ENCODE measurements at places on chromosomes 3 and 15. TPM values are rescaled to one million over a fixed set of nuclear protein-coding genes. Genes with fewer than 3 reads are reported as not detected.

GRCh38 chr15:25693321-25694238 lies 169.5 kb downstream of the ATP10A start:
- peak; percentile 41 for DNase-seq

DNA sequence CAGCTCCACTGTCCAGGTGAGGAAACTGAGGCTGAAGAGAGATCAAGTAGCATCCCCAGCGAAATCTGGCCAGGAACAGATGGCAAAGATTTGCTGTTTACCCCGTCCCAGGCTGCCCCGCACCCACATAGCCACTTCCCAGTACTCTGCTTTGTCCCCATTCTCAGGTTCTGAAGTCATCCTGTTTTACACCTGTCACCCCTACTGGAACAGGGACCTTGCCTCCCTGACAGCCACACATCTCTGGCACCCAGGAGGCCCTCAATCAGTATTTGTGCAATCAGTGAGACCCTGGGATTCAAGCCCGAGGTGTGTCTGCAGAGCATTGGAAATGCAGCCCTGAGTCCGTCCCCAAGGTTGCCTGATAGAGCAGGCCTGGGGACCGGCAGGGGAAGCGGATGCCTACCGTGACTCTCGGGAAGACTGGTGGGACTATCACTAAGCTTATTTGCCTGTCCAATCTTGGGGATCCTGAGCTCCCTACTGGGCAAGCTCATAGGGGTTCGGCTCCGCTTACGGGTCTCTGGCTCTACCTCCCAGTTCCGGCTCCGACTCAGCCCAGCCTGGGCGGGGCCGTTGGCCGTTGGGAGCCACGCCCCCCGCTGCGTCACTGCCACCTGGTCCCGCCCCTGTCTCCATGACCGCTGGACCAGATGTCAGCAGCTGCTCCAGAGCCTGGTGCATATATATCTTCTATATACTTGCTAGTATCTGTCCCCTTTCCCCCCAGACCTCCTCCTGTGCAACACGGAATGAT lies 17.5 kb upstream of the FANCD2 start:
- DNase-seq, result peak; percentile 76

DNA sequence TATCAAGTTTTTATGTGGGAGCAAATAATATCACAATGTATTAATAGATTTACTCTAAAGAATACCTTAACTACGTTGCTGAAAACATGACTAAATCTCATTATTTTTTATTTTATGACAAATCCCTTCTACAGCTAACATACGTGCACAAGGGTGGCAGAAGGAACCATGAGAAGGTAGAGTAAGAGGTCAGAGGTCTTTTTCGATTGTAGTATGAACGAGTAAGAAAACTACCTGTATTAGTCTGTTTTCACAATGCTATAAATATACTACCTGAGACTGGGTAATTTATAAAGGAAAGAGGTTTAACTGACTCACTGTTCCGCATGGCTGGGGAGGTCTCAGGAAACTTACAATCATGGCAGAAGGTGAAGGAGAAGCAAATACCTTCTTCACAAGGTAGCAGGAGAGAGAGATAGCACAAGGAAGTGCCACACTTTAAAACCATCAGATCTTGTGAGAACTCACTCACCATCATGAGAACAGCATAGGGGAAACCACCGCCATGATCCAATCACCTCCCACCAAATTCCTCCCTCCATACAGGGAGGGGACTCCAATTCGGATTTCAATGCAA lies 95.3 kb downstream of the SUCLG2 start:
- DNase-seq, result no peak

- no peak for DNase-seq
Measured at GRCh38 chr15:96324192-96324895, 6.2 kb upstream of the NR2F2 start.

DNA sequence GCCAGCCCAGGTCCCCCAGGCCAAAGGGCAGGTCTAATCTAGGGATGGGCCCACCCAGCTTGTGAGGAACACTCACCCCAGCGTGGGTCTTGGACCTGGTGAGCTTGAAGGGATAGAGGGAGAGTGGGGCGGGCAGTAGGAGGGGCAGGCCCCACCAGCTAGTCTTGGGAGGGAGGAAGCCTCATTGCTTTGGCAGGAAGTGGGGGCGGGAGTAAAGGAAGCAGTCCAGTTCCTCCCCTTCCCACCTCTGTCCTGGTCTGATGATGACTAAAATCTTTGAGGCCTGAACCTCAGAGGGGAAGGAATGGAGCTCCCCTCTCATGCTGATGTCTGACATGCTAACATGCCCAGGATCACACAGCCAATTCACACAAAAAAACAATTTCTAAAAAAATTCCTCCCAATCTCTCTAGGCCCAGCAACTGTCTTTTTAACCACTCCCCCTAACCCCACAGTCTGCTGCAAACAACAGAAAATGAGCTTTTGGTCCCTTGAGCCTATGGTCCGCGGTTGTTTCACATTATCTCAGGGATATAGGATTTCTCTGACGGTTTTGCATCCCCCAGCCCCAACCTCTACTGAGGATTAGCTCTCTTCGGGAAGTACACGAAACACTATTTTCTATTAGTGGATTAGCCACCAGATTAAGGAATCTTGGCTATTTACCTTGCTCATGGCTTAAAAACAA lies 30.7 kb upstream of the DUSP7 start:
- no peak for DNase-seq

Gene KCNH8
- not detected for total RNA-seq

DNA sequence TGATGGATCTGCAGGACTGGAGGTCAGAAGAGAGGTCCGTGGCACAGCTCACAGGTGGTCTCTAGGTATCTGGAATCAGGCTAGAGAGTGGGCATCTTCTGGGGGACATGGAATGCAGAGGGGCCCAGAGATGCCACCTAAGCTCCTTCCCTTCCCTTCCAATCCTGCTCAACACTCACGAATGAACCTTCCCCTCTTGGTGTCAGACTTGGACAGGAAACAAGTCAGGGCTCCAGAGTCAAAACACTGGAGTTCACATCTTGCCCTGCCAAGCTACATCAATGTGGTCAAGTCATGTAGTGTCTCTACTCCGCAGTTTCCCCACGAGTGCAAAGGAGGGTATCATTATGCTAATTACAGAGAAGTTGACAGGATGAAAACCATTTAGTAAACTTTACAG lies 16.0 kb upstream of the RBPMS2 start:
- DNase-seq, result no peak

Gene LOXL1
- total RNA-seq, result 3.4 TPM

DNA sequence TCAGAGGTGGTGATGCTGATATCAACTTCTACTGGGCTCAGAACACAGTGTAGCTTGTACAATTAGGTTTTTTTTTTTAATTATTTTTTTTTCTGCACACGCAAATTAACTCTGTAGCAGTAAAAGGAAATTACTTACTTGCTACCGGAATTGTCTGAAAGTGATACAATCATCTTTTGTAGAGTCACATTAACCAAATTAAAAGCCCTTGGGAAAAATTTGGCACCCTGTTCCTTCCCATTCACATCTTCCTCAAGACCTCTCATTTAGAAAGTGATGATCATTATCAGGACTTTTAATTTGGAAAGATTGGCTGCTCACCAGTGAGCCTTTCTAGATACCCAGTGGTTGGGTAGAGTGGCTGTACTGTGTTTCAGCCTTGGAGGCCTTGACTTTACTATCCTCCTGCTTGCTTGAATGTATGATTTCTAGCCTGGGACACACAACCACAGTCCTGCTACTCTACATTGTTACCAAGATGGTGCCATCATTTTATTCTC lies 158.3 kb downstream of the ECT2 start:
- no peak for DNase-seq

- DNase-seq, result no peak
Measured at GRCh38 chr3:53151465-53151864, 9.5 kb upstream of the PRKCD start.

DNA sequence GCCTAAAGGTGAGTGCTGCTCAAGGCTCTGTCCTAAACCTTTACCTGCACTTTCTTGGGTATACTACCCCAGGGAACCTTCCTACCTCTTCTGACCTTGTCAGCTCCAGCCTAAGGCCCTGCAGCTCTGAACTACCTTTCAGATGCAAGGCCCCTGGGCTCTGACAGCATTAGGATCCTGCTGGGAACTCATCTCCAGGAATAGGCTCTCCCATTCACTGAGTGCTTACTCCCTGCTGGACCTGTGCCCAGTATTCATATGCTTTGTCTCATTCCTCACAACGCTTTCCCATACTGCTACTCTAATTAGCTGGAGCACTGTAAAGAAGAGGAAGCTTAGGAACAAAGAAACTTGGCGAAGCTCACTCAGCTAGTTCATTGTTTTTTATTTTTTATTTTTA lies 53.8 kb upstream of the RAB6B start:
- no peak for DNase-seq

Gene SEMA3G
- total RNA-seq, result 0.15 TPM

DNA sequence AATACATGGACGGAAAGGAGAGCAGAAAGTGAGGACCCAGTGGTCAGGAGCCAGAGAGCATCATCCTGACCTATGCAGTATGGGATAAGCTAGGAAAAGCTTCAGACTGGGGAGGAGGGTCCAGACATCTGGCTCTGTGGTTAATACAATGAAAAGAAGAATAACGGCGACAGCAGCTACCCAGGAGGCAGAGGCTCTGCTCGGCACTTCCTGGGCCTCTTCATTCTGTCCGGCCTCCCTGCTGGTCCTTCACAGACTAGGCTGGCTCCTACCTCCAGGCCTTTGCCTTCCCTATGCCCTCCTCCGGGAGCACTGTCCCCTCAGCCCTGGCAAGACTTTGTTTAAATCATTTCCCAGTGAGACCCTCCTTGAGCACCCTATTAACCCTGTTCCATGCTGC lies 58.9 kb upstream of the WNT5A start:
- no peak for DNase-seq

GRCh38 chr15:43276563-43277200 lies 10.0 kb upstream of the TGM5 start:
- DNase-seq, result no peak

Gene PCLAF
- total RNA-seq, result 121 TPM

Gene TRH
- total RNA-seq, result not detected

DNA sequence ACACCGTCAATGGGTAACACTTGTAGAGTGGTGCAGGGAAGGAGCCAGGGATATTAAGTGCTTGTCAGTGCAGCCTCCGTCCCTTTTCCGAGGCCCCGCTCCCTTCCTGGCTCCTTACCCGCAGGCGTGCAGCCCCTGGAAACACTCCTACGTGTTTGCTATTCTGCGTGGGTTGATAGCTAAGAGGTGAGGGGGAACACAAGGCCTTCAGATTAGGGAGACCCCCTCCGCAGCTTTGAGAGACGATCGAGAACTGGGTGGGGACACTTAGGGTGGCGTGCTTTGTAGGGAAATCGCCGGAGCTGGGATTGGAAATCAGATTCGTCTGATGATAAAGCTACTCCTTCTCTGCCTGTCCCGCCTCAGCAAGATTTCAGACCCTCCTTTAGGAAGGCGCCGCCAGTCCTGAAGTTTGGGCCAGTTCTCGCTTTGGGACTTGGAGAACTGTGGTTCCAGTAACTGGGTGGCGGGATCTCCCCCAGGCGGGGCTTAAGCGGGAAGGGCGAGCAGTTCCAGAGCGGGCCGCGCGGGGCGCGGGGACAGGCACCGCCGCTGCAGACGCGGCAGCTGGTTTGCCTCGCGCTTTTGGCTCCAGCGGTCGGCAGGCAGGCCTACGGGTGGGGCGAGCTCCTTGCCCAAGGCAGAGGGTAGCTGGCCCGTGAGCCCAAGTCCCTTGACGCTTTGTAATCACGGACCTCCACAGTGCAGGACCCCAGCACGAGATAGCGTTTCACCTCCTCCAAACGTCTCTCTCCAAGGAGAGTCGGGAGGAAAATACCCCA lies 8.0 kb upstream of the FAM107A start:
- peak; percentile 57 for DNase-seq

GRCh38 chr3:114827495-114827894 lies 319.6 kb downstream of the ZBTB20 start:
- DNase-seq, result no peak

Gene RAD51
- 59.9 TPM for total RNA-seq

GRCh38 chr3:1131166-1131565 lies 38.3 kb downstream of the CNTN6 start:
- DNase-seq, result no peak

DNA sequence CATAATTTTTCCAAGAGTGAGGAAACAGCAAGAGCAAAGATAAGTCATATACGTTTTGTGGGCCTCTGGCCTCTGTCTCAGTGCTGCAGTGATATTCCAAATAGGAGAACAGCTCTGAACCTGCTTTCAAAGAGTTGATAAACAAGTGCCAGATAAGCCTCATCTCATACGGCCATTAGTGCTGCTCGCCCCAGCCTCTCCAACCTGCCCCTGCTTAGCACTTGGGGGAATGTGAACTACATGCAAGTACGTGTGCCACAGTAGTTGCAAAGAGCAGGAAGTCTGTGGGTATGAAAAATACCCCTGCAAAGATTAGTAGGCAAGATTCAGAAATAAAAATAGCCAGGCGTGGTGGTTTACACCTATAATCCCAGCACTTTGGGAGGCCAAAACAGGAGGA lies 14.0 kb downstream of the DAPK2 start:
- DNase-seq, result no peak

GRCh38 chr15:65365229-65365628 lies 12.6 kb downstream of the IGDCC3 start:
- no peak for DNase-seq

DNA sequence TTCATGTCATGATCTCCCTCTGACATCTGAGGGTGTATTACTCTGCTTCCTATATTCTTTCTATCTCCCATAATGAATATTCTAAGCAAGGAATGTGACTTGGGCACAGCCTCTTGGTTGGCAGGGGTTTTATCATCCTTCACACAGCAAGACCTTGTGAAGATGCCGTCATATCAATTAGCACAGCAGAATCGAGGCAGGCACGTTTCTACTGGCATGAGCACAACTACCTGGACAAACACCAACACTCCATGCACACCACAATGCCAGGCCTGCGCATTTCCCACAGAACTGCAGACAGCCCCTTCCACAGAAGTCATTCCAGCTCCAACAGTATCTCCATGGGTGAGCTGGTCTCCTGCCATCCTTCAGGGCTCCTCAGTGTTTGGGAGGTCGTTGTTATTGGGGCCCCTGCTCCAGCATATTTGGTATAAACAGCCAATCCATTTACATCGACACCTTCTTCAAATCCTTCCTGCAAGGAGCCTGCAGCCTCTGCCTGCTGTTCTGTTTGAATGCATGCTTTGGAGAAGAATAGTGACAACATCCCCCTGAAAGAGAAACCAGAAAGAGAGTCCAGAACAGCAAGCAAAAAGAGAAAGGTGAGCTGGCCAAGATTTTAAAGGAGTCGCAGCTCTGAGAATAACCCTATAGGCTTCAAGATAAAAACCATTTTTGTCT lies 275.5 kb downstream of the SHOX2 start:
- DNase-seq, result no peak

DNA sequence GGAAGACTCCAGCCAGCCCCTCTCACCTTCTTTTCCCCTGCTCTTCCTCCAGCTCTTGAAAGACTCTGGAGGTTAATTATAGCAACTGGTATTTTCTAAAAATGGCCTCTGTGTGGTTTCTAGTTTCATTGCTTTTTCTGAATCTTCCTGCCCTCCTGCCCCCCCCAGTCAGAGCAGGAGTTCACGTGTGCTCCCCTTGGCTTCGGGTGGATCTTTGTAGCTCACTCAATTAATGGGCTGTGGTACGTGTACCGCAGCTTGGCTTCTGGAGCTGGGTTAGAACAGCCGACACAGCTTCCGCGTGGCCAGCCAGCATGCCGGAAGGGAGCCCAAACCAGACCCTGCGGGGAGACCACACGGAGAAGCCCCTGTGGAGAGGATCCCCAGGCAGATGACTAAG lies 31.5 kb downstream of the TM2D3 start:
- no peak for DNase-seq

Measured in activated CD4-positive, alpha-beta T cell treated with anti-CD3 and anti-CD28 coated beads, Interleukin-2, amount 10 ng/mL, durations not matched to agents 7 days and 5 days (primary cell).